ENCODE measurements at places on chromosomes 5 and 9.

- DNase-seq: no peak
Observed at GRCh38 chr9:71144495-71144894, 23.1 kb upstream of the TRPM3 start.

DNA sequence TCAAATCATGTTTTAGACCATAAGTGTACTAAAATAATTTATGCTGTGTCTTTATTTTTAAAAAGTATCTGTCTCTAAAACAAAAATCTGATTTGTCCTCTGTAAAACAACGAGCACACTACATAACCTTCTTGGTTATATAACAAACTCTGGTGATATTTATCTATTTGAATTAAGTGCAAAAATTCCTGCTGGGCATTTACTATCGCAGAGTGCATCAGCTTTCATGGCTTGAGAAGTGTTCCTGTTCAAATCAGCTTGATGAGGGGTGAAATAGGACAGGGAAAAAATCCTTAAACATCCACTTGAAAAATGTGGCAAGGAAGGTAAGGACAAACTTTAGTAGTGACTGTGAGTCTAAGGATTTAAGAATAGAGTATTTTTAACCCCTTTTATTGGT lies 65.3 kb downstream of the PRR16 start:
- DNase-seq: no peak

DNA sequence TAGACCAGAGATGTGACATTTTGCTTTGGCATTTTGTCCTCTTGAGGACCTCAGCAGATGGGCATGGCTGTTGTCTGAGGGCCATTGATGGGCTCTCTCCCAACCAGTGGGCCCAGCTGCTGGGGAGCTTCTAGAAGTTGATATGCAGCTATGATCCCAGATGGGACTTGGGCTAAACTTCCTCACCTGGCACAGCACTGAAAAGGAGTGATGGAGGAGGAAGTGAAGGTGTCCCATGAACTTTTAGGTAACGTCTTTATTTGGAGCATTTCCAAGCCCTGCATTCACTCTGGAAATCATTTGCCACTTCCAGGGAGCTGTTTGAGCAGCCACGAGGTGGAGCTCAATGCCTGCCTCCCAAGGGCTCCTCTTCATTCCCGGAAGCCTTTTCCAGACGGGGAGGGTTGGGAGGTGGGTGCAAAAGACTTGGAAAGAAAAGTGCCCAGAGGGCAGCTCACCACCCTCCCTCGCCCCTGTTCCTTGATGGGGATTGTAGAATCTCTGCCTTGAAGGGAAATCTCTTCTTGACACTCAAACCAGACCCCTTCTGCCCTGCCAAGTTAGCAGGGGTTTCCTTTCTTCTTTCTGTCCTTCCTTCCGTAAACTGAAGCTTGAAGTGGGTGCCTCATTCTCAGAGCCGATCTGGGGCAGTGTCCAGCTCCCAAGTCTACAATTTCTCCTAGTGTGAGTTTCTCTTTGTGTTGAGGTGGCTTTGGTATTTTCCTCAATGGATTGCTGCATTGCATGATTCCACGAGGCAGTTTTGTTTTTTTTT lies 18.1 kb upstream of the NEUROG1 start:
- DNase-seq: no peak

DNA sequence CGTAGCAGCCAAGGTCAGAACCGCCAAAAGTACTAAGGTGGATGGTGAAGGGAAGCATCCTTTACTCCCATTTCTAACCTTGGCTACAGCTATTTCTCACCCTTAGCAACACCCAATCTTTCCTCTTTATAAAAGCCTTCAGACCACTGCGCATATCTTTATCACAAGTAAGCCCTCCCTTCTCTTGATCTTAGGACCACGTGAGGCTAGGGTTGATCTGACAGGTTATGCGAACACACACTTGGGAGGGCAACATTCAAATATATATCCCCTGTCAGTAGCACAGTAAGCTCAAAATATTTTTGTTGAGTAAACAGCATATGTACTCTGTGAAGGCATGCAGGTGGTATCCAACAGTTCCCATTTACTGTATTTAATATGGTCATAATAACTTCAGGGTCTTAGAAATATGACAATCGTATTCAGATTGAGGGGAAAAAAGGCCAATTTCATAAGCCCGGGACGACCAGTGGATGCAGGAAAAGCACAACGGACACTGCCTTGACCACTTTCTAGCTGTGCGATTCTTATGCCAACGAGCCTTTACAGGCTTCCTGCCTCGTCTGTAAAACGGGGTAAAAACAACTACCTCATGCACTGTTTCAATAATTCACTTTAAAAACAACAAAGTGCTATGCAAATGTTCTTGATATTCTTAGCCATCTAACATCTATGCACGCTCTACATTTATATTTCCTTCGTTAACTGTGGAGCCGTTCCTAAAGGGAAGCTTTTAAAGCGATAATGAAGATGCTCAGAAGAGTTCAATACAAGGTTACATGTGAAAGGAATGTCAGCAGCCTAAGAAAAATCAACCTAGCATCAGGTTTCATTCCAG lies 1.3 kb downstream of the ARSB start:
- no peak for DNase-seq

GRCh38 chr5:137602721-137603273 lies 103.7 kb upstream of the SPOCK1 start:
- no peak for DNase-seq
